ENCODE measurements at places on chromosomes 6 and 20.

DNA sequence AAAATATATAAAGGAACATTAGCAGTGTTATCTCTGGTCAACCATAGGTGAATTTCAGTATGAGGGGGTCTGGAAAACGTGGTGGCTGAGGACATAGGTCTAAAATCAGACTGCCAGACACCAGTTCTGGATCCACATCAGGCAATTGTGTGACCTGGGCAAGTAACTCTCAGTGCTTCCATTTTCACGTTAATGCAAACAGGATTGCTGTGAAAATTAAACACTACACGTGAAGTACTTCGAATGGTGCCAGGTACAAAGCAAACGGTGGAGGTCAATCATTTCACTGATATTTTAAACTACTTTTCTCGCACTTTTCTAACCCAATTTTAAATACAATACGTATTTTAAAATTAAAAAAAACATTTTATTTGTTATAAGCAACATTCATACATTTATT, 315.7 kb downstream of the TRDN start:
- DNase-seq: no peak

- DNase-seq: no peak
Measured at GRCh38 chr6:135667691-135668455, 170.3 kb upstream of the AHI1 start.

GRCh38 chr6:348860-349396, 42.6 kb upstream of the IRF4 start:
- no peak for DNase-seq

DNA sequence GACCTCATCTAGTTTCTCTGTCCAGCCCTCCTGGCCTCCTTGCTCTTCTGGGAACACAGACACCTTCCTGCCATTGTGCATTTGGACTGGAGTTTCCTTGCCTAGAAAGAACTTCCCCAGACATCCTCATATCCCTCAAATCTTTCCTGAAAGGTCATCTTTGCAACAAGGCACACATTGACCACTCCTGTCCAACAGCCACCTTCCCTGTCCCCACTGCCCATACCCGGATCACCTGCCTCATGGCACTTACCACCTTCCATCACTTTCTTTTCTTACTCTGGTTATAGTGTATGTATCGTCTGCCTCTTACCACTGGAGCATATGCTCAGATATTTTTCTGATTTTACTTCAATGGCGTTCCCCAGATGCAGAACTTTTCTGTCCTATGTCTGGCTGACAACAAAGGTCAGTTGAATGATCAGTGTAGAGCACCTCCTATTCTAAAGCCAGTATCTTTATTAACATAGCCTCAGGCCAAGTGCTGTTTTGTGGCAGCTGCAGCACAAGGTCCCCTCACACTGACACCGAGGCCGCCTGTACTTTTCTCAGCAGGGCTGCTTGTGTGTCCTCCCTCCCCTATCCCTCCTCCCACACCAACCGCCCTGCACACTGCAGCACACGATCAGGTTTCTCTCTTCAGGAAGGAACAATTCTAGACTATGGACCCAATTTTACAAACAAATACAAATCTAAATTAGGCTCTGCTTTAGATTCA, 4.1 kb downstream of the HLA-C start:
- DNase-seq: no peak

DNA sequence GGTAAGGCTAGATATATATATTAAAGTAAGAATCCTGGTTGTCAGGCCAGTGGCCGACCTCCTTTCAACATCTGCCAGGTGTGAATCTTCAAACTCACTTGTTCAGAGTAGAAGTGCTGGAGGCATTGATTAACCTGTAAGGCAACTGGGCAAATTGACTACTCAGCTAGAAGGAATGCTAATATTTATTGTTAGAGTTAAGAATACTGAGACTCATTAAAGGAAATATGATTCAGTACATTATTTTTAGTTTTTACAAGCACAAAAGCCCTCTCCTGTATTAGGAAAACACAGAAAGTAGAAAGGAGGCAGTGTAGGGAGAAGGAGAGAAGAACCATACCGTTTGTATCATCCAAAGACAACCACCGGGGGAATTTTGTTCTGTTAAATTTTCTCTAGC, 53.5 kb downstream of the RIPOR2 start:
- DNase-seq: no peak

- DNase-seq: no peak
Measured at GRCh38 chr6:20554326-20554725, 20.1 kb downstream of the CDKAL1 start.
